ENCODE measurements at places on chromosomes 11 and 22.

DNA sequence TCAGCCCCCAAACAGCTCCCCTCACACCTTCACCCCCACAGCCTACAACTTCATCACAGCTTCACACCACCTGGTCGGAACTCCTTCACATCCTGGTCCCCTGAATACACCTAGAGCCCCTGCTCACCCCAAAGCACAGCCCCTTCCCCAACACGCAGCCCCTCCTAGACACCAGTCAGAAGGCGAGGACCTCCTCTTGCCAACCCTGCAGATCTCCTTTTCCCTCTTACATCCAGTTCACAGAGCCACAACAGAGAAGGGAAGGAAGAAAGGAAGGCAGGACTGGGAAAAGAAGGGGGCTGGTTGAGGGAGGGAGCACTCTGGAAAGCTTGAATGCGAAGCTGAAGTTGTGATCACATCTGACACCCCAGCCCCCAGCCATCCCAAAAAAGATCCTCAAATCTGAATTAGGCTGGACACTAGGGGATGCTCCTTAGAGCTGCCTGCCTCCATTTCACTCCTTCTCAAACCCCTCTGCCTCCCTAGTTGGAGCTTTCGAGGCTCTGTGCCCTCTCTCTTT lies 629 bp downstream of the CCKBR start:
- DNase-seq, result no peak

DNA sequence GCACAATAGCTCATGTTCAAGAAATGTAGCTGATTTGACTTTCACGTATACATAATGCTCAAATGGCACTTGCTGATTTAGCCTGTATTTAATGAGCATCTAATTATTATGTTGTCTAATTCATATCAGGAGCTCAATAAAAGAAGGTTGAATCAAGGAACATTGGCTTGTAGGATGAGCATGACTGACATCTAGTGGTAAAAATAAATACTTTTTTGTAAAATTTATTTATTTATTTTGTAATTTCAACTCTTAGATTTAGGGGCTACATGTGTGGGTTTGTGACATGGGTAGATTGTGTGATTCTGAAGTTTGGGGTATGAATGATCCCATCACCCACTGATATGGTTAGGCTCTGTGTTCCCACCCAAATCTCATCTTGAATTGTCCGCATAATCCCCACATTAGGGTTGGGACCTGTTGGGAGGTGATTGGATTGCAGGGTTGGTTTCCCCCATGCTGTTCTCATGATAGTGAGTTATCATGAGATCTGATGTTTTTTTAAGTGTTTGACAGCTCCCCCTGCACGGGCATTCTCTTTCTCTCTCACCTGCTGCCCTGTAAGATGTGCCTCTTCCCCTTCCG lies 1.7 kb upstream of the OR52E5 start:
- DNase-seq, result peak; percentile 3

GRCh38 chr11:24819006-24819405 lies 322.2 kb downstream of the LUZP2 start:
- DNase-seq, result no peak

GRCh38 chr11:63510360-63511047 lies 4.6 kb downstream of the LGALS12 start:
- DNase-seq, result peak; percentile 65

DNA sequence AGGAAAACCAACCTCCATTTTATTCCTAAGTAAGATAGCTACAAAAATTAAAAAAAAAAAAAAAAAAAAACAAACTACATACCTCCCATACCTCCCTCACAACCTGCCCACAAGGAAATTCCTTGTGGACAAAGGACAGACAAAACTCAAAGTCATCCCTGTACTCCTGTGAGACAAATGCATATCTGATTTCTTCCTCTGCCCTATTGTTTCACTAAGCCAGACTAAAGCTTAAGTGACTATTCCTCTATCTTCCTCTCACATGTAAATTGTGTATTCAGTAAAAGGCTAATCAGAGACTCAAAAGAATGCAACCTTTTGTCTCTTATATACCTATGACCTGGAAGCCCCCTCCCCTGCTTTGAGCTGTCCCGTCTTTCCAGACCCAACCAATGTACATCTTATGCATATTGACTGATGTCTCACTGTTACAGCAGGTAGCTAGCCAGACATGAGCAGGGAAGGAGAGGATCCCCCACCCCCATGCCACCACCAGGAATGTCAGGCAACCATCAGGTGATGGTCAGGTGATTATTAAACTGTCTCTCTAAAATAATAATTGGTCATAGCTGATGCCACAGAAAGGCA lies 289.4 kb downstream of the SBF2 start:
- peak; percentile 67 for DNase-seq

GRCh38 chr11:2797121-2797711 lies 88.4 kb downstream of the CDKN1C start:
- no peak for DNase-seq

DNA sequence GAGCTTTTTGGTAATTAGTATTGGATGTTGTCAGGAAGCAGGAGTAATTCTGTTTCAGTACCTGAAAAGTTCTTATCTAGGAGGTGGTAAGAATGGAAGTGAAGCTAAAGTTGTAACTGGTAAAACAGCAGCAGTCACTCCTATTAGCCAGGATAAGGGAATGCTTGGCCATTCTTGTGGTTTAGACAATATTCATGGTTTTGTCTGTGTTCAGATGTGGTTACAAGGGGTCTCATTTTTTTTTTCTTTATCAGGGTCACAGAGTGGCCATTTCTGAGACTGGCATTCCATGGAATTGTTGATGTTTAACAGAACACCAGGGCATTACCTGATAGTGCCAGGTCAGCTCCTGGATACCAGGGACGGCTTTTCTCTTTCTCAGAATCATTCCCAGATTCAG lies 23.8 kb downstream of the TAF1D start:
- no peak for DNase-seq

- no peak for DNase-seq
These were observed 6.9 kb downstream of the SCGB1C1 start for GRCh38 chr11:199782-200181.

DNA sequence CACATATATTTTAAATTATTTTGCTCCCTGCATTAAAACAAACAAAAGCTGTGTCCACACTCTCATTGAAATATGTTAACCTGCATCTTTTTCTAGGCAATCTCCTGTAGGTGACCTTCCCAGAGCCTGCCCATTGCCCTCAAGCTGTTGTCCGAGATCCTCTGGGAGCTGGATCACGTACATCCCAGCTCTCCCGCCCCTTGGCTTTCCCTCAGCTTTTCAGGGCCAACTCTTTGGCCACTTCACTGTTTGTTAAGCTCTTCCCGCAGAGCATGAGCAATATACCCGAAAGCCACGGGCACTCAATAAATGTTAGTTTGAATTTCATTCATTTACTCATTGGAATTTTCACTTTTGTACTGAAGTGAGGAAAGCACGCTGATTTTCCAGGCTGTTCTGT lies 32.2 kb downstream of the ELMOD1 start:
- DNase-seq, result no peak

DNA sequence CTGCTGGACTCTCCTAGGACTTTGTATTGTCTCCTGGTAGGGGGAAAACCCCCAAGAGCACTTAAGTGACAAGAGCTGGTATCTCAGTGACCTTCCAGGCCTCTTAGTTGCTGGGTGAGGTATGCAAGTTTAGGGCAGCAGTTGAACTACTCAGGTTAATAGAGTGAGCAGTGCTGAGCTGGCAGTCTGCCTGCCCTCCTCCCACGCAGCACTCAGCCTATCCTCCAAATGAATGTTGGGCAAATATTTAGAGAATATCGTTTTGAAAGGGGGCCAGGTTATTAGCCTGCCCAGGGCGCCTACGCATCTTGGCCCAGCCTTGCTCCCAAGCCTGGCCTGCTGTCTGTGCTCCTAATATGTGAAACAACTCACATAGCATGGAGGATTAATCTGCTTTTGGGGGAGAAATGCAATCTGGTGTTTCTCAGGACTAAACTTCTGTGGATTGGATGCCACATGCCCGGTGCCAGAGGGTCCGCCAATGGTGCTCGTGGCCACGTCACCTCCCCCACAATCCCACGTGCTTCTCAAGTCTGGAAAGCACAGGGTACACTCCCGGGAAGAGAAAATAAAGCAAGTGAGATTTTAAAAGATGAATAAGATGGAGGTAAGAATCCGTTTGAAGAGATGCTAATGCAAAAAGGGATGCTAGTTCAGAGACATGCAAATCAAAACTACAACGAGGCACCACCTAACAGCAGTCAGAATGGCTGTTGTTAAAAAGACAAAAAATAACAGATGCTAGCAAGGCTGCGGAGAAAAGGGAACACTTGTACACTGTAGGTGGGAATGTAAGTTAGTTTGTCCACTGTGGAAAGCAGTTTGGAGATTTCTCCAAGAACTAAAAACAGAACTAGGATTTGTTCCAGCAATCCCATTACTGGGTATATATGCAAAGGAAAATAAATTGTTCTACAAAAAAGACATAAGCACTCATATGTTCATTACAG lies 67.7 kb downstream of the SPON1 start:
- no peak for DNase-seq

DNA sequence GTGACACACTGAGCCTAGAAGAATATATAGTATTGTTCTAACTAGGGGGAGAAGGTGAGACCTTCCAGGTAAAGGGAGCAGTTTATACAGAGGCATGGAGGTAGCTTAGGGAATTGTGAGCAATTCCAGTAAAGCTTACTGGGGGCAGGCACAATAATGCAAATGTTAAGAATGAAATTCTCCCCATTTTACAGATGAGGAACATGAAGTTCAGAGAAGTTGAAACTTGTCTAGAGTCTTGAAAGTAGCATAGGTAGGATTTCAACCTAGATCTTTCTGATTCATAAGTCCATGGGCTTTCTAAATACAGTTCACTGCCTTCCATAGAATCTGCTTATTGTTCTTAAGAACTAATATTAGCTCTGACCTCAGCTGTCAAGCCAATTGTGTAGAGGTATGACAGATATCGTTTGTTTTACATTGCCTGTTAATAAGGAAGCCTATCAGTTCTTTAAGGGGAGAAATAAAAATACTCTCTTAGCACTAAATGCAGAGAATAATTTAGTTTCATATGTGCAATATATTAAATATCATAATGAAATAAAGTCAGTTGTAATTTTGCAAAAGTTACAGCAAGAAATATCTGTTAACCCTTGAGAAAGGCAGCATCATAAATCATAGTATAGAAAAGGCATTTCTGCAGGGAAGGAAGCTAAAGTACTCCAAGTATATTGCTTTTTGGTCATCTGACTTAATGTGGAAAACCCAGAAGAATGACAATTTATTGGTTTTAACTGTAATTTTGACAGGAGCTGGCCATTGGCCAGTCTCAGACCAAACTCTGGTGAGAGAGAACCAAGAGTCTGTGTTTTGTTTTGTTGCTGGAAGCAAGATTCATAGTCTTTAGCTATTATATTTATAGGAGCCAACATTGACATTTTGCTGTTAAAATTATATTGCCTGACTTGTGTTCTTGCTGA lies 181.8 kb downstream of the UVRAG start:
- DNase-seq, result peak; percentile 29
